ENCODE measurements at places on chromosomes 11 and 22. TPM values are rescaled to one million over a fixed set of nuclear protein-coding genes. Genes with fewer than 3 reads are reported as not detected.

NCAM1 gene
- polyA plus RNA-seq, result not detected

SYT12 gene
- polyA plus RNA-seq, result not detected

NOX4 gene
- not detected for polyA plus RNA-seq

NCR3LG1 gene
- 0.30 TPM for polyA plus RNA-seq

SNX32 gene
- 0.93 TPM for polyA plus RNA-seq

PHLDA2 gene
- polyA plus RNA-seq, result 1.9 TPM

PATE2 gene
- not detected for polyA plus RNA-seq

GLYATL2 gene
- polyA plus RNA-seq, result not detected

C11orf91 gene
- not detected for polyA plus RNA-seq

DNAL4 gene
- polyA plus RNA-seq, result 11.1 TPM

DNA sequence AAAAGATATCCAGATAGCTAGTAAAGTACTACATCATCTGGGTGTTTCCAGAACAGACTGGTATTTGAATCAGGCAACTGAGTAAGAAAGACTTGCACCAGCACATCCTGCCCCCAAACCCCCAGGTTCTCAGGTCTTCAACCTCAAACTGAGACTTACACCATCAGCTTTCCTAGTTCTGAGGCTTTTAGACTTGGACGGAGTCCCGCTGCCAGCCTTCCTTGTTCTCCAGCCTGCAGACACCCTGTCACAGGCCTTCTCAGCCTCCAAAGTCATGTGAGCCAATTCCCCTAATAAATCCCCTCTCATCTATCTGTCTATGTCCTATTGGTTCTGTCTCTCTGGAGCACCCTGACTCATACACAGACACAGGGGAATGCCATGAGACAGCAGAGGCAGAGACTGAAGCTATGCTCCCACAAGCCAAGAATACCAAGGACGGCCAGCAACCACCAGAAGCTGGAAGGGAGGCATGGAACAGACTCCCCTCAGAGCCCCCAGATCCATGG, 10.9 kb downstream of the SMCO4 start:
- DNase-seq, result no peak

DNA sequence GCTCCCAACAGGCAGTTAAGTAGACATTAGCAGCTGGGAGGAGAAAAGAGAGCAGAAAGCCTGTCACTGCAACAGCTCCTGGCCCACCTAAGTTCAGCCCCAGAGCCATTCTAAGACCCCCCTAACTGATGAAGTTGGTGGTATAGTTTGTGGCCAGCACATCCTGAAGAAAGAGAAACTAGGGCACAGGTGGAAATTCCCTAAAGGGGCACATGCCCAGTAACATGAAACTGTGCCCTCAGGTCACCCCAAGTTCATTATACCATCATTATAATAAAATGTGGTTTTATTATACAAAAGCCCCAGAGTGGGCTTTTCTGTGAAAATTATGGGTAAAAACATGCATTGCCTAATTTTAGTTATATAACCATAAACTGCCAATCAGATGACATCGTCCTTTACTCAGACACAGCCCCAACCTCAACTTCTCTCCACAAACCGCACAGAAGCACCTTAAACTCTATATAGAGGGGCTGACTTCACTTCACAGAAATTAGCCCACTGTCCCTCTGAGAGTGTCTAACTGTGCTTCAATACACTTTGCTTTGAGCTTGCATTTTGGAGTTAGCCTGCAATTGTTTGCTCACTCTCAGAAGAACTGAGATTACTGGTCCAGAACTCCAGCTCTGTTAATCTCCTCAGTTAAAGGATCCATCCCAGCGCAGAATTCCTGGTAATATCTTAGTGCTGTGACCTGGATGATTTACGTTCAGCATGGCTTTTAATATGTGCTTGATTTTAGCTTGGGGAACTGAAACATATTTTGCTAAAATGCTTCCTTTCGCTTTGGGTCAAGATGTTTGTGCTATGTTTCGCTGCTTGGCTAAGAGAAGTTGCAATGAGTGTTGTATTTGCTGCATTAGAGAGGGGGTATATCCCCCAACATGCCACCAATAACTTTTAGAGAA, 1.8 kb upstream of the APOL3 start:
- peak; percentile 68 for DNase-seq

- no peak for DNase-seq
Measured at GRCh38 chr11:66061268-66061667, 8.8 kb upstream of the PACS1 start.

DNA sequence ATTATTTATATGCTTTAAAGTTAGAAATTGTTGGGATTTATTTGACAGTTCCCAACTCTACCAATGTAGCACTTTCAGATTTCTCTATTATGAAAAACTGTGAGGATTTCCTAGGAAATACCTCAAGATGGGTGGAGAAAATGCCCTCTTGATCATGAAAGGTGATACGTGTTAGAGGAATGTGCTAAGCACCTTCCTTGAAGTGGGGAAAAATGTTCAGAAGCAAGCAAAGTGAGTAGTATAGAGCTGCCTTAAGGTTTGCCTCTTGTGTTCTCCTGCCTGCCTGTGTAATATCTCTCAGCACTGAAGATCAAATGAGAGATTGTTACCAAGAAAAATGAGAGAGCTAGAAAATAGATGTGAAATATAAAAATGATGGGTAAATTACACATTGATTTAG, 58.2 kb downstream of the YAP1 start:
- DNase-seq, result no peak

DNA sequence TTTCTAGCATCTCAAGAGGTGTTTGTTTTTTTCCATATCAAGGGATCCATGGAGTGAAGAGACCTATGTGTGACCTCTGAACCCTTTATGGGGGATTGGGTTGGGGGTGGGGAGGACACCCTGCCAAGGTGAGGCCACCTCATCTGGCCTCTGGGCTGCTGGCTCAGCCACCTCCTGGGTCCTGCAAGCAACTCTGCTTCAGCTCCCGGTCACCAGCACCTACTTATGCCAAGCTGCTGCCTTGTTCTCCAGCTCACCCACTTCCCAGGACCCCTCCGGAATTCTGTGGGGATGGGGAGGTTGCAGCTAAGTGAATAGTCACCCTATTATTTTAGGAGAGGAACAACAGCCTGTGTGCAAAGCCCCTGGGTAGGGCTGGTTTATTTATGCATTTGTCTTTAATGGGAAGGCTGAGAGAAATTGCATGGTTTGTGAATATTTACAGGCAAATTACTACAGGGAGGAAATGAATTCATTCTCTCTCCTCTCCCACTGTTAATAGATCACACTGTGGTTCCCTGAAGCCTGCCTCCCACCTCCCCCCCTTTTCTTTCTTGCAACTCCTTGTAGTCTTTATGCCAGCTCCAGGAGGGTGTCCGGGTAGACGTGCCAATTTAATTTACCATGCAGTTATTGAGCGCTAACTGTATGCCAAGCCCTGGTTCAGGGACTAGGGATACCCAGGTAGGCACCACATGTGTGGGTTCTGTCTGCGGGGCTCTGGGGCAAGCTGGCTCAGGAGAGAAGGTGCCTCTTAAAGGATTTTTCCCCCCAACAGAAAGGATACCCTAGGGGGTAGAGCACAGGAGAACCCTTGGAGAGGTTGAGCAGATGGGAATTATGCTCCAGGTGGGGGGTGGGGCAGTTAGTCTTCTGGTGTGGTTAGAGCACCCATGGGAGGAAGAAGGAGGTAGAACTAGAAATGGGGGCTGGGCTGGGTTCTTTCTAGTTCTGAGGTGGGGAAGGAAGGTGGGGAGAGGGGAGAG, 50.7 kb downstream of the TSPAN18 start:
- DNase-seq, result no peak

- DNase-seq, result no peak
Measured at GRCh38 chr22:23283591-23284503, 103.5 kb downstream of the BCR start.

DNA sequence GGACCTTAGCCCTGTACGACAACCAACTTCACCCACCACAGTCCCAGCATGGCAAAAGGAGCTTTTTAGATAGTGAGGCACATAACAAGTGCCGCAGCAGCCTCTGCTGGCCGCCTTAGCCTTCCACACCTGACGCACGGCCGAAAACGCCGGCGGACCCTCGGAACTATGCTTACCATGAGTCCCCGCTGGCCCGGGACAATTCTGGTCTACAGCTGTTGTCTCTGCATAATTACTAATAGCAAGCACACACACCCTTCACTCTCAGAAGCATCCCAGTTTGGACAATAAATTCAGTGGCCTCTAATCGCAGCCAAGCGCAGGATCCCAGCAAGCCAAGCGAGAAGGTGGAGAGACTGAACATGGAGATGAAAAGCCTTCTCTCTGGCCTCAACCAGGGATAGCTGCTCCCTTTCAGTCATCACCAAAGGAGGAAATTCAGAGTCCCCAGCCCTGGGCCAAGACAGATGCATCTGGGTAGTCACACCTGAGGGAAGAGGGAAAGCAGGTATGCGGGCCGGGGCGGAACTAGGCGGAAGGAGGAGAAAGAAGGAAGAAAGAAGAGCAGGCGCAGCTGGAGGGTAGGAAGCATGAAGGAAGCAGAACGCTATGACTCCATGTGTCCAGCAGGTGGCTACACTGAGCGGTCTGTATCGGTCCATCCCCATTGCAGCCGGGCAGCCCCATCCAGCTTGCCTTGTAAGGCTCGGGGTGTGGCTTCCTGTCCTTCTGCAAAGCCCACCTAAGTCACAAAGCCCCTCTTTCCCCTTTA, 40.3 kb downstream of the BUD13 start:
- peak; percentile 45 for DNase-seq

DNA sequence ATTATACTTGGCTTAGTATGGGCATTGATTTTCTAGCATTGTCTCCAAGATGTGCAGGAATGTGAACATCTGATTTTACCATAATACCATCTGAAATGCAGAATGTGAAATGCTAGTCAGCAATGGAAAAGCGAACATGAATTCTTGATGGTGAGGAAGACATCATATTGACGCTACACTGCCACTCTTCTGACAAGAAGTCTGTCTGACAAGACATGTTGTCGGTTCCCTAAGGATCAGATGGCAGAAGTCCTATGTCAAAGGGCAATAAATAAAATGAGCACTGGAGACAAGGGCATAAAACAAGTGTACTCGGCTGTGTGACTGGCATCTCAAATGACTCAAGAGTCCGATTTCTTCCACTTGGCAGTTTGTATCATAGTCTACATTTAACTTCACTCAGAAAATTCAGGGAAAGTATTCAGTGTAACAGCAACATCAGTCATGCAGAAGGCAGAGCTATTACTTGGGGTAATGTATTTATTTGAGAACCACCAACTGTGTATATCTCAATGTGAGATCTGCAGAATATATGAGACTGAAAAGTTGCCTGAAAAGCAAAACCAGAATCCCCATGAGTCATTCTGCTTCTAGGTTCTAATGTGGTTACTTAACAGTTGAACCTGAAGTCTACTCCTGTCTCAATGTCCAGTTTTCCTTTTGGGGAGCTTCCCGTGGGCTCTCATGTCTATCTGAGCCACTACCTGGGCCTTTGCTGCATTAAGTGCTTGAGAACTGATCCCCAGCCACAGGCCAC, 51.5 kb downstream of the SLC17A6 start:
- DNase-seq, result no peak

GRCh38 chr22:32082331-32082730, 39.3 kb downstream of the SLC5A1 start:
- DNase-seq, result no peak

DNA sequence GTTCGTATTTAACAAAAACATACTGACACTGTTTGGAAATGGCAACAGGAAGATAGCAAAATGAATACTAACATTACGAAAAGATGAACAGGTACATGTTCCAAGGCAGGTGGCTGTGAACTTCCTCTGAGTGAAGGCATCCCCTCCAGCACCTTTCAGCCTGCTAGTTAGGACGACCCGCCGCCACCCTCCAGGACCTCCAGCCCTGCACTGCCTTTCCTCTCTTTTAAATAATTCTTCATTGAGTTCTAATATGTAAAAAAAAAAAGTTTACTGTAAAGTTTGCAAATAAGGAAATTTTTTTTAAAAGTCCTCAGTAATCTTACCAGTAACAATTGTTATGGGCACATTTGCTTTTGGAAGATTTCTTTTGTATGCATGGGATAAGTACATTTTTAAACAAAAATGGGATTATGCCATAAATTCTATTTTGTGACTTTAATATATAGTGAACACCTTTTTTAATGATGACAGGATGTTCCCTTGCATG, 6.0 kb downstream of the NEAT1 start:
- DNase-seq, result no peak

- DNase-seq, result no peak
Measured at GRCh38 chr11:111923351-111923788, 4.7 kb downstream of the C11orf52 start.

- no peak for DNase-seq
Measured at GRCh38 chr22:49139492-49140151, 688.1 kb downstream of the BRD1 start.

- DNase-seq, result no peak
Measured at GRCh38 chr22:40330615-40331014, 15.7 kb upstream of the ADSL start.

DNA sequence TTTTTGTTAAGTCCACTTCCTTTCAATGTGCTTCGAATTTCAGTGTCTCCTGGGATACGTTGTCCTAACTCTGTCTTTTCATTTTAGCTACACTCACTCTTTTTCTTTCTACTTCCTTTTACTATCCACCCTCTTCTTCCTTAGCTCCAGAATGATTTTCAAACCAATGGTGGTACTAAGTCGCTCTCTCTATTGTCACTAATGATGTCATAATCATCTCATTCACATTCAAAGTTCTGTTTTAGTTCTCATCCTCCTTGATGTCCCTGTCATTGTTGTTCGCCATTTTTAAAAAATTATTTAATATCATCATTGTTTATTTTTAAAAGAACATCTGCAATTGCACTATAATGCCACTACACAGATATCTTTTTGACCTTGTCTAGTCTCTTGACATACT, 47.3 kb downstream of the NNMT start:
- DNase-seq, result no peak

- peak; percentile 55 for DNase-seq
Measured at GRCh38 chr11:90204832-90205646, 17.8 kb downstream of the CHORDC1 start.

DNA sequence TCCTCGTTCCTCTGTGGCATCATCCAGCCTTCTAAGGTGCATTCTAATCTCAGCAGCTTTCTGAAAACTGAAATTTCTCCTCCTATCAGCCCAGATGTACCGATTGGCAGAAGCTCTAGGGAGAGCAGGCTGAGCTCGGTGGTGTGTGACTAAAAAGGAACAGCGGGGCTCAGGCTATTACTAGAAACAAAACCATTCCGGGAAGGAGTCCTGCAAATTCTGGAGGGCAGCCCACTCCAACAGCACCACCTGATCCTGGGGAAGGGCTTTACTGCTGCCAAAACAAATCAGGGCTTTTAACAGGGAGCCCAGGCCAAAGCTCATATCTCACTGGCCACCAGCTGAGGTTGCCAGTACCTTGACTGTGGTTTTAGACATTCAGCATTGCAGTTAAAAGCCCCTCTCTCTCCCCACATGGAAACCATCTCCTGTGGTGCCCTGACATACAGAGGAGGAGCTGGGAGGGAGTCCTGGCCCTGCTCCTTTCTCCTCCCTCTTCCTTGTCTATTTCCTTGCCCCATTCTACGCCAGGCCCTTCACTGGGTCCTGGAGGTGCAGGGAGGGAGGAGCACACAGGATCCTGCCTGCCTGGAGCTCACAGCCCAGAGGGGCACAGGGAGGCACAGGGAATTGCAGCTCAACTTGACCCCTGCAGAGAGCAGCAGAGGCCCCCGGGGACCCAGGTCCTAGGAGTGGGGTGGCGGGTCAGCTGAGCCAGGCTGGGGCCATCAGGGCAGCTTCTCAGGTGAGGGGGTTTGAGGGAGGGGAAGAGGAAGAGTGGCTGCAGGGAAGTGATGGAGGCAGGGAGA, 889 bp downstream of the PLAAT4 start:
- peak; percentile 19 for DNase-seq

Measured in CD4-positive, alpha-beta memory T cell (primary cell).